ENCODE measurements at places on chromosomes 3 and 15.

DNA sequence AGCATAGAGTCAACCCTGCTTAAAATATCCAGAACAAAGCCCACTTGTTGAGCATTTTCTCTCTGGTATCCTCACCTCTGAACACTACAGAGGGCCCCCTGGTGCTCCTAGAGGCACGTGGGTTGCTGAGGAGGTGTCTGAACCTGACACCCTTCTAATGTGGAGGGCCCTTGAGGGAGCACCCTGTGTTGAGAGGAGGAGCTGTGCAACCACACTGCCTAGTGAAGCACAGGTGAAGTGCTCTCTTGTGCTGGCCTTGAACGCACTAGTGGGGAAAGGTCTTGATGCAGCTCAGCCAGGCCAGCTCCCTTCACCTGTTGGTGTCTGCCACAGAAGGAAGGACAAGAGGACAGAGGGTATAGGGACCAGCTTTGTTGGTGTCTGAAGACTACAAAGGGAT lies 51.9 kb downstream of the CCK start:
- DNase-seq, result no peak

DNA sequence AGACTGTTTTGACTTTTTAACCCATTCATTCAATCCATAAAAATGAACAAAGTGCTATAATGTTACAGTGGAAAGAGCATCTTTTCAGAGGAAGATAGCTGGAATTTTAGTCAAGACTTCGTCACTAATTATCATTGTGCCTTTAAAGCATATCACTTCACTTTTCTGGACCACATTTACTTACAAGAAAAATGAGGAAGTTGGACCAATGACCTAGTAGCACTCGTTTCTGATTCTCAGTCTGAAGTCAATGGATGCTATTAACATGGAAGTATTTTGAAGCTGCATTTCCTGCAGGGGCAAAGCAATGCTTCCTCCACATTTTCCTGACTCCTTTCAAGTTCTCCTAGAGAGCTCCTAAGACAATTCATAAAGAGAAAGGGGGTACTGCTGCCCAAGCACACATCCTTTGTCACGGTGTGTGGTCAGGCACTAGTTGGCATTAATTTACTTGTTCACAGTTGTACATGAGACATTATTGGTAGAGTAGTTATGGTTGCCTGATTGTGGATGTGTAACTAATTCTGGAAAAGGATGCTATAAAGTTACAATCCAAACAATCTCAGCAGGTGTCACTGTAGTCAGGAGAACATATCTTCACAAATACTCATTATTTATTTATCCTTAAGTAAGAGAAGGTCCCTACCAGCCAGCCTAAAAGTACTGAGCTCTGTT lies 1049.1 kb downstream of the FHIT start:
- no peak for DNase-seq

- DNase-seq, result no peak
Observed at GRCh38 chr3:30091686-30092085, 514.7 kb upstream of the TGFBR2 start.

- no peak for DNase-seq
Observed at GRCh38 chr15:57647791-57648130, 56.1 kb downstream of the MYZAP start.

DNA sequence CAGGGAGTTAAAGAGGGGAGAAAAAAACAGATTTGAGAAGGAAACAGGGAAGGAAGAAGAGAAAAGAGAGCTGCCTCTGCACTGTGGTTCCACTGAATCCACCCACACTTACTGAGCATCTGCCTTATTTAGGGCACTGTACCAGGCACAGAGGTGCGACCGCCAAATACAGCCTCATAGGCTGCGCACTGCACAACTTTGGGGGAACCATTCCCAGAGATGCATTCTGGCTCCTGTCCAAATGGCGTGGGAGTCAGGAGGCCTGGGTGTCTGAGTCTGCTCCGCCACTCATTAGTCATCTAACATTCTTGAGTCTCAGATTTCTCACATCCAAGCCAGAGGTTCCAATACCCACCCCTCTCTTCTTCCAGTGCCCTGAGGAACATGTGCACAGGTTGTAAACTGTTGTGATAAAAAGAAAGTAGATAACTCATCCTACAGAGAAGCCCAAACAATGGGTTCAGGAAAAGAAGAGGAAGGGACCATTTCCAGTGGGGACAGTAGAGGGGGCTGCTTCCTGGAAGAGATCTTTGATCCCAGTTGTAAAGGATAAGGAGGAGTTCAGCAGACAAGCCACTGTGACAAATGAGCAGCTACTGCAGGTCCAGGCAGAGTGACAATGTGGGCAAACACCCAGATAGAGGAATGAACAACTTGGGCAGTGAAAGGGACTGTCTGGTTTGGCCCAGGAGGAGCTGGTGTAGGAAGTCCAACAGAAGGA lies 254.6 kb downstream of the UACA start:
- DNase-seq, result no peak

DNA sequence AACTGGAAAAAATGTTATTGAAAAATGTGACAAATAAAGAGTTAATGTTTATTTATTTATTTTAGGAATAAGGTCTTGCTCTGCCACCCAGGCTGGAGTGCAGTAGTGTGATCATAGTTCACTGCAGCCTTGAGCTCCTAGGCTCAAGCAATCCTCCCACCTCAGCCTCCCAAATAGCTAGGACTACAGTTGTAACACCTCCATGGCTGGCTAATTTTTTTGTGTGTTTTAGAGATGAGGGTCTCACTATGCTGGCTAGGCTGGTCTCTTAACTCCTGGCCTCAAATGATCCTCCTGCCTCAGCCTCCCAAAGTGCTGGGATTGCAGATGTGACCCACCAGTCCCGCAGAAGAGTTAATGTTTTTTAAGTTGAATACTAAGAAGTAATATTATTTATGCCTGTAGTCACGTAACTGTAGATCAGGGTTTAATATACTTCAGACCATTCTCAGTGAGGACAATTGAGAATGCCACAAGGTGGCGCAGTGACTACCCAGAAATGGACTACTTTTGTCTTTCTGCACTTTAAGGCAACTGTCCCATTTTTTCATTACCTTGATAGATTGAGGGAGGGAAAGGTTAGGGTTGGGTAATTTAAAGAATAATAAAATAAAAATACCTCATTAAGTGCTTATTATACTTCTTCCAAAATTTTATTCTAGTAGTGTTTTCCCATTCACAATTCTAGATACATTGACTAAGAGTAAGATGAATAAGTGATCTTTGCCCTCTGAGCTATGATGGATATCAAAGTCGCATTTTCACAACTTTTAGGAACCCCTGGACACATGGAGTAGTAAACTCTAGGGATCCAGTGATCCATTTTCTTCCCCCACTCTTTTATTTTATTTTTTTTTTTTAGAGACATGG lies 6.0 kb downstream of the MUC13 start:
- DNase-seq, result no peak

- DNase-seq, result no peak
Observed at GRCh38 chr3:159233734-159234133, 431.9 kb downstream of the MFSD1 start.

DNA sequence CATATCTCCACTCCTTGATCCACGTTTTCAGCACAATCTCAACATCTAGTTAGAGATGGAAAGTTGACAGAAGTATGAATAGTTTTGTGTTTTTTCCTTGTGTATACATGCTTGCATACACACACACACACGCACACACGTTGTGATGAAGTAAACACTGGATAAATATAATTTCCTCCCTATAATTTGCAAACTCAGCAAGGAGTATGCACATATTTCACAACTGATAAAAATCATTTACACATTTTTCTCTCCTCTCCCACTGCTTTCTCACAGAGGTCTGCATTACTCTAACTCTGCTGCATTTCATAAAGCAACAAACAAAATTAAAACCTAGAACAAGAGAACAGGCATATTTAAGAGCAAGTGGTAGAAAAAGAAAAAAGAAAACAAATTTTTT lies 320.9 kb downstream of the ERC2 start:
- no peak for DNase-seq

DNA sequence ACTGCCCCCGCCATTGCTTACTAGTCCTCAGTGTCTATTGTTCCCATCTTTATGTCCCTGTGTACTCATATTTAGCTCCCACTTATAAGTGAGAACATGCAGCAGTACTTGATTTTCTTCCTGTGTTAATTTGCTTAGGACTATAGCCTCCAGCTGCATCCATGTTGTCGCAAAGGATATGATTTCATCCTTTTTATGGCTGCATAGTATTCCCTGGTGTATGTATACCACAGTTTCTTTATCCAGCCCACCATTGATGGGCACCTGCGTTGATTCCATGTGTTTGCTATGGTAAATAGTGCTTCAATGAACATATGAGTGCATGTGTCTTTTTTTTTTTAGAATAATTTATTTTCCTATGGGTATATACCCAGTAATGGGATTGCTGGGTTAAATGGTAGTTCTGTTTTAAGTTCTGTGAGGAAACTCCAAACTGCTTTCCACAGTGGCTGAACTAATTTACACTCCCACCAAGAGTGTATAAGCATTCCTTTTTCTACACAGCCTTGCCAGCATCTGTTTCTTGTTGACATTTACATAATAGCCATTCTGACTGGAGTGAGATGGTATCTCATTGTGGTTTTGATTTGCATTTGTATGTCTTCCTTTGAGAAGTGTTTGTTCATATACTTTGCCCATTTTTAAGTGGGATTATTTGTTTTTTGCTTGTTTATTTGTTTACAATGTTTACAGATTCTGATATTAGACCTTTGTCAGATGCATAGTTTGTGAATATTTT lies 53.7 kb downstream of the GALK2 start:
- DNase-seq, result no peak

DNA sequence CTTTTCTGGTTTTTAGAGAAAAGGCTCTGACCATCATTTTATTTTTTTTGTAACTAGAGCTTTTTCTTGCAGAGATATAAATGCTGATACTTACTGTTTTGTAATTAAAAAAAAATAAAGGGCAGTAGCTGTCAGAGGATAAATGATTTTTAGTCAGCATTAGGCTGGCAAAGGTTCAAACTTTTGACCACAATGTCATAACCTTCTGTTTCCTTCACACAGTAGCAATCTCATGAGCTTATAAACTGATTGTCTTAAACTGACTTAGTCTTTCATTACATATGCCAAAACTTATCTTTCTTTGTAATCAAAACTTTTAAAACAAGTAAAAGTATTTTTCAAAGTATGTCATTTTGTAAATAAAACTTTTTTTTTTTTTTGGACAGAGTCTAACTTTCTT lies 841.9 kb downstream of the OTOL1 start:
- no peak for DNase-seq

DNA sequence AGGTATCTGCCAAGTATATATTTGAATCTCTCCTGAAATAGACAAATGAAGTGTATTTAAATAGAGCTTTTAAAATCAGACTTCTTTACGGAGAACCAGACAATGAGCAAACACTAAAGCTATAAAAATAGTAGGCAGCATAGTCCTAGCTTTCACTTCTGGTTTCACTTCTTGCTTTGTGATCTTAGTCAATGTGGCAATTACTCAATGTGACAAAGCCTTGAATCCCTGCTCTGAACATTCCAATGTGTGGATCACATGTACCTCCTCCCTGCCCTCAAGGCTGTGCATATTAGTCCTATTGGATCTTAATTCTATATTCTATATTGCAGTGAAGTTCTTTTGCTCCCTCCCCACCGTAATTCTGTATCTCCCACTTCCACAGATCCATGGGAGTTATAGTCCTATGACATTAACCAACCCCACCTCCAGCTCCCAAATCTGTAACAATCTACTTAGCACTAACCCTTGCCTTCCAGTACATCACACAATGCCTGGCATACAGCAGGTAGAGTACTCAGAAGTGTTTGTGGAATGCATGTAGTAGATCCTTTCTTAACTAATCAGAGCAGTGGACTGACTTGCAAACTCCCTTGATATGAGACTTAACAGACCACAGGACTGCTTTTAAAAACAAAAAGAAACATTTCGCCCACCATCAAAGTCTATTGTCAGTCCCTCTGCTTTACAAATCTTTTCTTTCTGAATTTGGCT lies 24.3 kb upstream of the CP start:
- DNase-seq, result no peak

DNA sequence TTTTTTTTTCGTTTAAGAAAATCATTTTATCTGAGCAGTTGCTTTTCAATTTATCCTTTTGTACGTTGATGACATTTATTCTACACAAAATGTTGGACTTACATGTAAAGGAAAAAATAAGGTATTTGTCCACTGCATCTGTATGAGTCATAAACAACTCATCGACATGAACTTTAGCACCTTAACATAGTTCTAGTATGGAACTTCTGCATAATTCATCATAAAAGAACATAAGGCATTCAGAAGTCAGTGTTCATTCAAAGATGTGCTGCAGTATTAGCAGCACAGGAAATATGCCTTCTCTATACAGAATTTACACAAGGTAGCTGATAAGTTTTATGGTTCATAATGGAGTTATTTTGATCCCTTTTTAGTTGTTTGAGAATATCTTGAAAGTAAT lies 801.6 kb downstream of the CADM2 start:
- DNase-seq, result no peak

GRCh38 chr3:176799675-176800074 lies 397.6 kb downstream of the TBL1XR1 start:
- DNase-seq, result no peak

GRCh38 chr3:30770387-30770786 lies 124.1 kb downstream of the GADL1 start:
- DNase-seq, result no peak

DNA sequence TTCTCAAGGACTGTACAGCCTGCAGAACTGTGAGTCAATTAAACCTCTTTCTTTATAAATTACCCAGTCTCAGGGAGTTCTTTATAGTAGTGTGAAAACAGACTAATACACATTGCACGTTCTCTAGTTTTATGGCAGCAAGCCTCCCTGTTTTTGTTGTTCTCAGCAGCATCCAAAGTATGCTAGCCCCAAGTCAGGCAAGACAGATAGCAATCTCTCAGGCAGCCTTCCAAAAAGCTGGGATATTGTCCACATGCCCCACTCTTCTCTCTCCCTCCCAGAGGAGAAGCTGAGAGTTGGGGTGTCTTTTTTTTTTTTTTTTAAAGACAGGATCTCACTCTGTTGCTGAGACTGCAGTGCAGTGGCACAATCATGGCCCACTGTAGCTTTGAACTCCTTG lies 130.6 kb downstream of the ISL2 start:
- no peak for DNase-seq

DNA sequence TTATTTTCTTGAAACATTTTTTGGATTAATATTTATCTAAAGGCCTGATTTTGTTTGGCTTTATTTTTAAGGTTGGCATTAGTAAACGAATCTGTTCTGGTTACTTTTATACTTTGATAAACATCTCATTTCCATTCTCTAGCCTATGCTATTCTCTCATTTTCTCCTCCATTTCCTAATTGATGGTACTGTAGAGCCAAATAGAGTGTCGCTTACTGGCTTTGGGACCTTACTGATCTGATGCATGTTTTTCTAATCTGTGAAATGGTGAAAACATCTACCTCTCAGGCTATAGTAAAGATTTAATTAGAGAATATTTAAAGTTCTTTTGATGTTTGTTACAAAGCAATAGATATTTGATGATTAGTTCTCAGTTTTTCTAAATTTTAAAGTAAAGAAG lies 1.6 kb downstream of the LNP1 start:
- no peak for DNase-seq

All from posterior cingulate gyrus (tissue), 11 donors.